Natural killer cell (primary cell): ENCODE measurements at places on chromosomes 3 and 15.

- no peak for DNase-seq
These were observed 31.0 kb downstream of the FSTL1 start for GRCh38 chr3:120419797-120420196.

DNA sequence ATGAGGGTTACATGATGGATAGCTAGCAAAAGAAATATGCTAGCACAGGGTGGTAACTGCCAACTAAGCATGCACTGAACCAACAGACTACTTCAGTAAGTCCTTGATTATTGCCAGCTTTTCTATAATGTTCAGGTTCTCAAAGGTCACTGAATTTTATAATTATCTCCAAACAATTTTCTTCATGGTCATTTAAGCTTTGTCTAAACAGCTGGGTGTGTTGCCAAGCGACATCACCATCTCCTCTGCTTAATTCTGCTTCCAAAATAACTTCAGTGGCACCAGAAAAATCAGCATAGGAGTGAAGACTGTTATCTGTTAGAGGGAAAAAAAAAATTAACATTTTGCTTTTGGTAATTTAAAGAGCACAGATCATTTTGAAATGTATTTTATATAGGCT lies 54.6 kb upstream of the TOP2B start:
- DNase-seq = no peak

GRCh38 chr3:187292181-187292580 lies 644 bp upstream of the MASP1 start:
- no peak for DNase-seq

DNA sequence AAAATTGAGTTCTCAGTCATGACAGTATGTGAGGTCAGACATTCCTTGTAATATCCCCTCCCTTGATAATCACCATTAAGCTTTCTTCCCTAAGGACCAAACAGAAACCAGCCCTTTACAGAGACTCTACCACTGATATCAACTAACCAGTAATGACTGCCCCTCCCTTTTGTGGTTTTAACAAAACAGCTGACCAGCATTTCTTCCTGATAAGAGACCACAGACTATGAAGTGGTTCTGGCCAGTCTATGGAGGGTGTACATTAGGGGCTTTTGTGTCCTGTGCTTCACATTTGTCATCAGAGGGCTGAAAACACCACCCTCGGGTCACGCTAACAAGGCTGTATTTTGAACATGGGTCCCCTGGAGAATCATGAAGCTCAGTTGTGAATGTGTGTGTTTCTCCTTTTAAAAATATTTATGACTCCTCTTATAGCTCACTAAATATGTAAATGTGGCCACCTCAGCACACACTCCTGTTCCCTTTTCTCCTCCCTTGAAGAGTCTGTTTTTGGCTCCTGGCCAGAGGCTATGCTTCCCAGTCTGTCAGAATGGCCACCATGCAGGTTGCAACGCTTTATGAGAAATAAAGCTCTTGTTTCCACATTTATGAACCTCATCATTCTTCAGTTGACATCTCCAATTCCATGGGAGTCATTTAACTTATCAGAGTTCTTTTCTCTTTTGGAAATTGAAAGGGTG lies 239.3 kb downstream of the CPNE4 start:
- DNase-seq = no peak

DNA sequence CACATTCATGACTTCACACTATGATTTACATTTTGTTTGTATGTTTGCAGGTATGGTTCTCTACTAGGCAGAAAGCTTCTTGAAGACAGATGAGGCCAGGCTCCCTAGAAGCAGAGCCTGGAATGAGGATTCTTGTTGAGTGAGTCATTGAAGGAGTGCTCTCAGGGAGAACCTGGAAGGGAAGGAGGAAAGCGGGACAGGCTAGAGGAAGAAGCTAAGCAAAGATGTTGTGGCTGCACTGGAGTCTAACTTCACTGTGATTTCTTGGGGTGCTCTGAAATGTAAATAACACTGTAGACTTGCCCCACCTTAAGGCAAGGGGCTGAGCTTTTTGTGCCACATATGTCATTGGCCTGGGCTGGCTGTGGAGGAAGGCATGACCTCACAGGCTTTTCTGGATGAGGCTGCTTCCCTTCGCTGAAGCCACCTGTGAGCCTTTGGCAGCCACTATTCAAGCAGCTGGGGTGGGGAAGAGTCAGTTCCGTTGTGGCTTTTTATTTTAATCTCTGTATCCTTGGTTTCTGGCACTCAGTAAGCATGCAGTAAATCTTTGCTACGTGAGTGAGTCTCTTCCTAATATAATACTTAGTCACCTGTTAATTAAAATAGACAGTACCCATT lies 307.3 kb downstream of the SV2B start:
- no peak for DNase-seq

DNA sequence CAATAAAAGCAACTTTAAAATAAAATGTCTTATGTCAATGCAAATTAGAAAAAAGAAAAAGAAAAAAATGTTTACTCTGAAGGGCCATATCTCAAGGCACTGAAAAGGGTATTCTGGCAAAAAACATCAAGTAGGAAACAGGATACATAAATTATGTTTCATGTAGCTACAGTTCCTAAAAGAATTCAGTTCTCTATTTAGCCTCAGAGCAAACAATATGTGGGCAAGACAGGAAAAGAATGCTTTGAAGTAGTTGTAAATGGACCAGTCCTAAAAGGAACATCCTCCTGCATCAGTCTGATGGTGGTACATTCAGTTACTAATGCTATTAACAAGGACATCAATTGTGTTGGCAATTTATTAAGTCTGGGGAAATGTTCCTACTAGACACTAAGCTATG lies 8.1 kb downstream of the COMMD2 start:
- DNase-seq = no peak

- DNase-seq = no peak
These were observed 1.9 kb downstream of the AQP9 start for GRCh38 chr15:58139989-58140522.

DNA sequence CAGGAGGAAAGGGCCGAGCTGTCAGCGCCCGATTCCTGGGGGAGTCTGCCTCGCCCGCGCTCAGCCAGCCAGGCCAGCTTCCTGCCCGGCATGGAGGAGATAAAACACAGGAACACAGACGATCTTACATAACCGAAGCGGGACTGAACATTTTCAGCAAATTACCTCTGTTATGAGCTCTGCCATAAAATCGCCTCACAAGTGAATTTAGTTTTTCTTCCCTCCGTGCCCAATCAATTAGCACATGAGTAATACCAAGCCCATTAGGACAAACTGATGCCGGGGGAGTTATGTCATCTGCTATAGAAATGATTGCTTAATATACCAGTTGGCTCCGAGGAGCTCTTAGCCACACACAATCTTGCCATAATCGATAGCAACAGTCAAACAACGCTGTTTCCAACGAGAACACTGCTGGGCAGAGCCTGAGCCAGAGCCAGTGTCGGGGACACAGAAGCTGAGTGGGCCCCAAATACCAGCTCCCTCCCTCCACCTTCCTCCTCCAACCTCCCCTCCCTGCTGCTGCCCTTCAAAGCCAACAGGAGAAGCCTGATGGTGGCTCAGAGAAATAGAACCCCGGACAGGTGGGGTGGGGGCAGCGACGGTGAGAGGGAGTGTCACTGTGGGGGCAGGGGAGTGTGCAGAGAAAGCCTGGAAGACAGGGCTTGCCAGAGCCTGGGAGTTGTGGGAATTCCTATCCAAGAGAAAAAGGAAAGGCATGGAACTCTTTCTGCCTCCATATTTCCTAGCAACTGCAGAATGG lies 279.4 kb upstream of the TLE3 start:
- DNase-seq = no peak

DNA sequence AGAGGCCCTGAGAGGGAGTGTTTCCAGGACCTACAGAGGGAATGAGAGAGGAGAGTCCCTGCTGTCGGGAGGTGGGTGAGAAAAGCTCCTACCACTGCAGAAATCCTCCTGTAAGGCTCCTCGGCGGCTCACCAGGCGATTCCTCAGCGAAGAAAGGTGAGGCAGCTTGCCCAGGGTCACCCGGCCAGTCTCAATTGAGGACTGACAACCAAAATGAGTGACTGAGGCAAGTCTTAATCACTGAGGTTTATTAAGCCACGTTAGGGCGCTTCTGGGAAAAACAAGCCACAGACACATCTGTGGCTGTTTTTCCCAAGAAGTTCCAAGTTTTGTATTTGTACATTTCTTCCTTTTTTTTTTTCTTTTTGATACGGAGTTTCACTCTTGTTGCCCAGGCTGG lies 48.5 kb downstream of the ZDHHC19 start:
- DNase-seq = no peak

- DNase-seq = no peak
These were observed 426.4 kb upstream of the RGMA start for GRCh38 chr15:93515256-93516051.

DNA sequence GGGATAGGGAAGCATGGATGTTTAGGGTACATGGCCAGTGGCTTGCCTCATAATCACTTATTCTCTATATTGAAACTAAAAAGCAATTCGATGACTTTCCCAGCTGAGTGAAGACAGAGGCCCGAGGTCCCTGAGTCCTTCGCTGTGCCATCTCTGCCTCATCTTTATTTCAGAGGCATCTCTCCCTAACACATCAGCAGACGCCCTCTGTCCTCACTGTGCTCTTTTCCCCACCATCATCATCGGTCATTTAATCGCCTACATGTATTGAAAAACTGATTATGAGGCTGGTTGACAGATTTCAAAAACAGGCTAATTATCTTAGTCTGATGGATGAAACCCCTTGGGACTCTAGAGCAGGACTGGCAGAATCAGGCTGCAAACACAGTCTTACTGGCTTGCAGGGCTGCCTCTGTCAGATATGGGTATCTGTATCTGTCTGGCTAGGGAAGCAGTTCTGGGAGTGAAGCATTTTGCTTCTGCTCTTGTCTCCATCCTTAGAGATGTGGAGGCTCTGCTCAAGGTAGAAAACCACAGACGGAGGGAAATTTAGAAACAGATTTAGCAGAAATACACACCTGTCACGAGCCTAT lies 291.0 kb upstream of the CHRM5 start:
- DNase-seq = no peak

DNA sequence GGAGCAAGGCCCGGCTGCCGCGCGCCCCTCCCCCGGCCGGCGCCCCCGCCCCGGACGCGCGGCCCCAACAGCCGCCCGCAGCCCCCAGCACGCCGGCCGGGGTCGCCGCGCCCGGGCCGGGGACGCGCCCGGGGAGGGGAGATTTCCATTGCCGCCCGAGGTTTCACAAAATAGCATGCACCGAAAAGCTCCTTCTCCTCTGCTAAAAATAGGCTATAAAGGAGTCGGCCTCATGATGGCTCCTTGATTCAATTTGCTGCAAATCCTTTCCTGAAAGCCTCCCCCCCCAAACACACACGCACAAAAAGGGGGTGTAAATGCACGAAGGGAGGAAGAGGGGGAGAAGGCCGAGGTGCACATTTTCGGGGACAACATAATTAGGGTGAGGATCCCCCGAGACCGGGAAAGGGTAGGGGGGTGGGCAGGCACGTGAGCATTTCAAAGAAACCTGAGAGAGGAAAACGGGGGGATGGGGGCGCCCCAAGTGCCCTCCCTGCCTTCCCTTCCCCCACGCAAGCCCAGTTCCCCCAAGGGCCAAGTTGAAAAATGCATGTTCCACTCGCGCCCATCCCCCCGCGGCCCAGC lies 734 bp downstream of the TBL1XR1 start:
- DNase-seq = peak; percentile 76

DNA sequence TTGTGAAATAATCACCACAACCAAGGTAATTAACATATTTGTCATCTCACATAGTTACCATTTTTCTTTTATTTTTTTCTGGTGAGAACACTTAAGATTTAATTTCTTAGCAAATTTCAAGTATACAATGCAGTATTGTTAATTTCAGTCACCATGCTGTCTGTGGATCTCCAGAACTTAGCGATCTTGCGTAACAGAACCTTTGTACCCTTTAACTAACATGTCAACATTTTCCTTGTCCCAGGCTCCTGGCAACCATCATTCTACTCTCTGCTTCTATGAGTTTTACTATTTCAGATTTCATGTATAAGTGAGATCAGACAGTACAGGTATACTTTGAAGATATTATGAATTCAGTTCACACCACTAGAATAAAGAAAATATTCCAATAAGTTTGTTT lies 154.4 kb downstream of the KCNAB1 start:
- DNase-seq = no peak

GRCh38 chr15:75554717-75555116 lies 24.4 kb downstream of the PTPN9 start:
- DNase-seq = no peak

GRCh38 chr15:32909431-32909830 lies 191.6 kb downstream of the GREM1 start:
- DNase-seq = no peak

GRCh38 chr3:127556565-127556964 lies 34.0 kb downstream of the TPRA1 start:
- no peak for DNase-seq

DNA sequence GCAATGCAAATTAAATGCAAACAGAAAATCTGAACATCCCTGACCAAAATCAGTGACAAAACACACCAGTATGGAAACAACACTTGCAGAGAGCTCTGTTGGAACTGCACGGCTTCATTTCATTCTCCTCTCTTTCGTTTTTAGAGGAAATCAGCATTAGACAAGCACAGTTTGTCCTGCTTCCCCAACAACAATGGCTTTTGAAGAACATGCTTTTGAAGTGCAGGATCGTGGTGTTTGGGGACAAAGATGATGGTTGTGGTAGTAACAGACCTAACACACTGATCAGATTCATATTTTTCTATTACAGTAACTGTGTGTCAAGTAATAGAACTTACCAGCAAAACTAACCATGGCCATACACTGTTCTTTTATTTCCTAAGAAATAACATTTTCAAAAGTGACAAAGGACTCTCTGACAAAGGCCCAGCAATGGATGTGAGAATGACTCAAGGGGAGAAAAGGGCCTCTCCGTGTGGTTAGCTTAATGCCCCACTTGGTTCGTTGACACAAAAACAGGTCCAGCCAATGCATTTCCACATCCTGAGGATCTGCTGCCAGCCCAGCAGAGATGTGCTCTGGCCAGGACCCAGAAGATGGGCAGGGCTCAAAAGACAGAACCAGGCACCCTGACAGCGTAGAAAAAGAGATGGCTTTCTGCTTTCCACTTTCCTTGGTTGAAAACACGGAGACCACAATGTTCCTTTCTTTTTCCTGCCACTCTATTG lies 84.1 kb downstream of the CCNL1 start:
- DNase-seq = no peak

DNA sequence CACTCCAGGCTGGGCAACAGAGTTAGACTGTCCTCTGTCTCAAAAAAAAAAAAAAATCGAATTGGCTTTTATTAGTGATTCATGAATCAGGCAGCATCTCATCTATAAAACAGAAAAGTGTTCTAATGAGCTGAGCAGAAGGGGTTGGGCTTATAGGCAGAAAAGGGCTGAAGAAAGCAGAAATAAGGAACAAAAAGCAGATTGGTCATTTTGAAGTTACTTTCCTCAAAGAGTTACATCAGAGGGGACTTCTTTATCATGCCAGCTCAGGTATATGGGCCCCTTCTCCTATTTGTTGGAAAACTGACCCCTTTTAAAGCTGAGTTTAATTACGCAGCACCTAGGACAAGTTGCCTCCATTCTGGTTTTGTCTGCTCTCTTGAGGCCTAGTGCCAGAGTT lies 722 bp upstream of the POGLUT1 start:
- DNase-seq = no peak

- no peak for DNase-seq
These were observed 121.8 kb downstream of the OXSM start for GRCh38 chr3:25911525-25912295.

- no peak for DNase-seq
These were observed 172.0 kb downstream of the MCTP2 start for GRCh38 chr15:94403331-94403730.

- peak; percentile 97 for DNase-seq
These were observed at the start of gene CAPN7 for GRCh38 chr3:15205934-15206661. Gene CAPN7 (plus strand): TSS chr3:15206246. CDS start chr3:15206496, 250 bp downstream.
